ENCODE measurements at places on chromosomes 1 and 21.

DNA sequence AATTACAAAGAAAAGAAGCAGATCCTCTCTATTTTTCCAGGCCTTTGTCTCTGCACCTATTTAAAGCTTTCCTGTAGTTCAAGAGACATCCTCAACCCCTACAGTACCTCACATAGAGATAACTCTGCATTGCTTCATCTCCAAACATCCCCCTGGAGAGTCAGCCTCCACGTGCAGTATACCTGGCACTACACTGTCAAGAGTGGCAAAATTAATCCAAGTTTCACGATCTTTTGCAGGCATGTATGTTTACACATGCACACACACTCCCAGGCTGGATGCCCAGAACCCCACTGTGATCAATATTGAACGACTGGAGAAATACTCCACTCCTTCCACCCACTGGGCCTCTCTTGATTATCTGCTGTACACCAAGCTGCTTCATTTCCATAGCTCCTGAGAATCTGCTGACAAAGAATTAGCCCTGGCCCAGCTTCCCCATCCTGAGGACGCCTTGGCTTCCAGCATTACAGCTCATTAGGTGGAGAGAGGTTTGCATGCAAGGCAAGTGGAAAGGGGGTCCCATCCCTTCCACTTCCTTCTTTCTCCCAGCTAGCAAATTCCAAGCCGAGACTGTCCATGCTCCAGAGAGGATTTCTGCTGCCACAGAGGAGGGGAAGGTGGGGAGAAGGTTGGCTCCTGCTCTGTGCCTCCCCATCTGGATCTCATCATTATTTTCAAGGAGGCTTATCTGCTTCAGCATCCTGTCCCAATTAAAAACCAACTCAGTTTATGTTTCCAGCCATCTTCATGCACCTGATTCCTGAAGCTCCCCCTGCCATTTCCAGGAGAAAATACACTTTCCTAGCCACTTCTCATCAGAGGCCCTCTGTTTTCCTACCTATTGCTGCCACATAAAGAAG lies 66.5 kb upstream of the GOLT1A start:
- DNase-seq: no peak

- no peak for DNase-seq
These were observed 86.4 kb downstream of the NAV1 start for GRCh38 chr1:201625226-201625761.

DNA sequence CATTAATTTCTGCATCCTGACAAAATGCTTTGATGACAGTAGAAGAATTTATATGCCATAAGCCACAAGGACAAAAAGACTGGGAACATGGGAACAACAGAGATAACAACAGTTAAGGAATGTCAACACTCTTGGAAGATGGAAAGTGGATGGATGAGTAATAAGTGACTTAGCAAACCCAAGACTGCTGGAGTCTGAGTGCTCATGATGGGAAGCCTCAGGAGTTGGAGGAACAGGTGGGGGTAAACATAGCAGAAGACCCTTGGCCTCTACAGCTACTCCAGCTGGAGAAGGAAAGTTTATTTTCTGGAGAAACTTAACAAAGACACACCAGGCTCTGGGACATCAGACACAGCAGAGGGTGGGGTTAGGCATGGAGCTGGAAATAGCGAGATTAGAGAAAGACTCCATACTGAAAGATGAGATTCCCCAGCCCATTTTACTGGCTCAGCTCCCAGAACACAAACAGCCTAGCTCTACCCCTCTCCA lies 13.6 kb downstream of the G0S2 start:
- DNase-seq: no peak

DNA sequence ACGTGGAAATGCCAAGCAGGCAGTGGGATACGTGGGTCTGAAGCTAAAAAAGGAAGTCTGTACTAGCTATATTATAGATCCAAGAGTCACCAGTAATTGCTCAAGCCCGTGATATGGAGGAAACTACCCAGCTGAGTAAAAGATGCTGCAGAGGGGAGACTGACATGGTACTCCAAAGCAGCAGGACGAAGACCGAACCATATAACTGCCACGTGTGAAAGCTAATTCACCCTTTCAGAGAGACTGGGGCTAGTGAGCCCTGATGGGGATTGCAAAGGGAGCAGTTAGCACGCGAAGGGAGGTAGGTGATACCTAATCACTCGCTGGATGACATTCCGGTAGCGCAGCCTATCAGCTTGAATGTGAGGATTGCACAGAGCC lies 316 bp downstream of the AP4B1 start:
- no peak for DNase-seq

- no peak for DNase-seq
These were observed 380.8 kb downstream of the HHIPL2 start for GRCh38 chr1:222167111-222167510.

DNA sequence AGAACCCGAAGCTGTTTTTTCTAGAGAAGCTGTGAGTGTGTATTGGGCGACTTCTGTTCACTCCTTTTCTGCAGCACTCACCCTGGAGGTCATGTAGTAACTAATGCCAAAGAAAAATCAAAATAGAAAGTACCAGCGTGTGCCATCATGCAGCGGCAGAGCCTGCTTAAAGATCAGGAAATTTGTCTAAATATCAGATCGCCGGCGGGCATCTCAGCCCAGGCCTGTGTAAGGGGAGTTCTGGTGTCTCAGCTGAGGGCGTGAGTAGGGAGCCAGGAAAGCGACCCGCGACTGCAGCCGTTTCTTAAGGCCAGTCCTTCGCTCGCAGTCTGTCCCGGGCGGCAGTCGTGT lies 768 bp downstream of the EDARADD start:
- DNase-seq: no peak

GRCh38 chr1:108703939-108704338 lies 8.8 kb upstream of the FNDC7 start:
- no peak for DNase-seq

DNA sequence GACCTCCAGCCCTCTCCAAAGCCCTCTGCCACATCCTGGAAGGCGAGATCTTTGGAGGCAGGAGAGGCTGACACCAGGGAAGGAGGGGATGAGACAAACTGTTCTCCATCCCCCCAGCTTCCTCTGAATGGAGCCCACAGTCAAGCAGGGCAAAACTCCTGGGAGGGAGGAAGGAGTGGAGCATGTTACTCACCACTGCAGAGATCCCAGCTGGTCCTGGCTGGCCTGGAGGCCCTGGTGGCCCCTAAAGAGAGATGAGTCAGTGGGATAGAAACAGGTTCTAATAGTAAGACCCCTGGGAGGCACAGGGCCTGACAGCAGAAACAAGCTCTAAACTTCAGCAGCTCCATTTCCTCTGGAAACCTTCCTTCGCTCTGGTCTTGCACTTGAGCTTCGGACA lies 14.0 kb upstream of the PEF1 start:
- no peak for DNase-seq

DNA sequence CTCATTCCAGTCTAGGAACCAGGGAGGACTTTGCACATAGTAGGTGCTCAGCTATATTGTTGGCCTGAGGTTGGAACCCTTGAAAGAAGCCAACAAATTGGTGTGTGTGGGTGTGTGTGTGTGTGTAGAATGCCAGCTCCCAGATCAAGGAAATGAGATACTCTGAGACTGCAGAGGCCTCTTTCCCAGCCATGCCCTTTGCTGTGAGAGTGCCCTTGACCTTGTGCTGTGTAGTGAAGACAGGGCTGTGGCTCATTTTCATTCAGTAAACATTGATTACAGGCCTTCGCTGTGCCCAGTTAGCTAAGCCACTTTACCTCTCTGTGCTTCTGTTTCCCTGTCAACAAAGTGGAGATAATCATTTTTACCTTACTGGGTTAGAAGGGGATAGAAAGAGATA lies 3.2 kb downstream of the CYP4B1 start:
- DNase-seq: no peak

DNA sequence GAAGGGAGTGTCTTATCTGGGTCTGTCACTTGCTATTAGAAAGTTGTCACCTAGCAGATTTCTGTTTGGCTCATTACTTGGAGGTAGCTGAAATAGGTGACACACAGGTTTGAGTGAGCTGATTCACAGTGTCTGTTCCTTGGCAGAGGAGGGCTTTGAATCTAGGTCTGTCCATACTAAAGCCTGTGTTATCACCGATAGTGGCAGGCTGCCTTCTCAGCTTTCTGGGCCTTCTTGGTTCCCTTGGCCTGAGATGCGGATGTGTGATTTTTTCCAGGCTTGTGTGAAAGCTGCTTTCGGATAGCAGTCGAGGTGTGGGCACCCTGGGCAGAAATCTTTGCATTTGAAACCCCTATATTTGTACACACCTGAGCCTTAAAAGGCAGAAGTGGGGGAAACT lies 73.9 kb downstream of the ACTL8 start:
- no peak for DNase-seq
